ENCODE measurements at places on chromosomes 4 and X.

- no peak for DNase-seq
These were observed 101.9 kb downstream of the QRFPR start for GRCh38 chr4:121278811-121279368.

GRCh38 chrX:66203114-66203513, 39.1 kb downstream of the HEPH start:
- no peak for DNase-seq

DNA sequence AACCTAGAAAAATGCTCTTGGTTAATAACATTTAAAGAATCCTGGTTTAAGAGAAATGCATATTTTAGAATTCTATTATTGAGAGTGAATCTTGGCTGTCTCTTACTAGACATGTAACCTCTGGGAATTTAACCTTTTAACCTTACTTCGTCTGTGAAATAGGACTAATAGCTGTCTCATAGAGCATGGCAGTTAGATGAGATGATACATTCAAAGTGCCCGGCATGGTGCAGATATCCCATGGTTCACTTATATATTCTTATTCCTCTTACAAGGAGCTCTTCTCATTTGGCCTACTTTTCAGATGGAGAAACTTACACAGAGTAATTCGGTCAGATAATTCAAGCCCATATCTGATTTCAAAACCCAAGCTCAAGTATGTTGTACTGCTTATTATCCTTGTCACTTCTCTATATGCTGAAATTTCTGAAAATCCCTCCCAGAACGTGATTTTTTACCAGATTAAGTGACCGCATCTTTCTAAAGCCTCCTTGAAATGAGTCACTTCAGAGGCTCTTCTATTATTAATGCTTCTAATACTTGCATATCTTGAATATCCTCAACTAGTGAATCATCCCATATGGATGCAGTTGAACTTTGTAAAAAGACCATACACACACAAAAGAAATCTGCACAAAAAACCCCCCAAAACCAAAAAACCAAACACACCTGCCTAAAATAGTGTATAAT, 4.9 kb downstream of the CDKN2AIP start:
- no peak for DNase-seq

DNA sequence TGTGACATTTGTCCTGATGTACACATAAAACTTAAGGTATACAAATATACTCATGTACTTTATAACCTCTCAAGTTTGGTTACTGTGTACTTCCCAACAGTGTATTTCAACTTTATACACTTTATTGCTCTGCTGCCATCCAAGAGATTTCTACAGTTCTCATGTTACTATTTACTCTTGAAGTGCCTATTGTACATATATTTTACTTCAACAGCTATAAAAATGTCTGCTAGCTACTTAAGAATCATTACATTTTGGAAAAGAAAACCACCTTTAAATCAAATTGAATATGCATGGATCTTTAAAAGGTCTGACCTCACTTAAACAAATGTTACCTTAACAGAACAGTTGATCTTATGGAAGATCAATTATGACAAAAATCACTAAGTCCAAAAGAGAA, 1056.4 kb downstream of the ADGRL3 start:
- DNase-seq = no peak

GRCh38 chrX:8194216-8194615, 23.1 kb upstream of the VCX2 start:
- no peak for DNase-seq

DNA sequence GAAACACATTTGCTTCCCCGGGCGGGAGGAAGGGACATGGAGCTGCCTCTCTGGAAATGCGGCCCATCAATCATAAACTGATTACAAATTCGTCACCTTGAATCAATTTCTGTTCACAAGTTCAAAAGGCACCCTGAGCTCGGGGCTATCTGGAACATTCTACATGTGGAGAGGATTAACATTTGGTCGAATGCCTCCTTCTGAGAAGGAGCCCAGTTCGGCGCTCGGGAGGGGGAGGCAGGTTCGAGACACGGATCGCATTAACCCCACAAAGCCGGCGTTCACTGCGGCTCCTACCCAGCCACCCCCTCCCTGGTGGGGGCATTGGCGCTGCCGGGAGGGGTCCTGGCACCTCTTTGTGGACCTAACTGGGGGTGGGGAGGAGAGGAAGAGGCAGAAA, 108.0 kb downstream of the CPZ start:
- no peak for DNase-seq

GRCh38 chrX:115949900-115950822, 220.4 kb upstream of the AGTR2 start:
- no peak for DNase-seq

GRCh38 chr4:40283968-40284367, 51.2 kb upstream of the CHRNA9 start:
- peak; percentile 39 for DNase-seq

DNA sequence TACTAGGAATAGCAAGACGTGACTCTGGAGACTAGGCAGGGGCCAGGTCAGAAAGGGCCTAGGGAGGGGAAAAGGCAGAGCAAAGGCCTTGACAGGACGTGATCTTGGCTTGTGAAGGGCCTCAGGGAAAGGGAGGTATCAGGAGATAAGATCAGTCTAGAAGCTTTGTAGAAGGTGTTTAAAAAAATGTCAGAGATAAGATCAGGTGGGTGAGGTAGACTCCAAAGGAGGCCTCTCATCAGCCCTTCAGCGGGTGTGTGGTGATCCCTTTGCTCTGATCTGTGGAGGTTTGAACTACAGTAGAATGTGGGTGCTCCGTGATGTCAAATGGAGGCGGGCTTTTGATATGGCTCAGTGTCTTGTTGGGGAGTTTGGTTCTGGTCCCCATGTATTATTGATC, 78.8 kb upstream of the PRPS1 start:
- no peak for DNase-seq

GRCh38 chr4:121655320-121656268, 41.2 kb downstream of the ANXA5 start:
- no peak for DNase-seq

GRCh38 chr4:170698334-170698733, 608.6 kb upstream of the AADAT start:
- DNase-seq = peak; percentile 94

DNA sequence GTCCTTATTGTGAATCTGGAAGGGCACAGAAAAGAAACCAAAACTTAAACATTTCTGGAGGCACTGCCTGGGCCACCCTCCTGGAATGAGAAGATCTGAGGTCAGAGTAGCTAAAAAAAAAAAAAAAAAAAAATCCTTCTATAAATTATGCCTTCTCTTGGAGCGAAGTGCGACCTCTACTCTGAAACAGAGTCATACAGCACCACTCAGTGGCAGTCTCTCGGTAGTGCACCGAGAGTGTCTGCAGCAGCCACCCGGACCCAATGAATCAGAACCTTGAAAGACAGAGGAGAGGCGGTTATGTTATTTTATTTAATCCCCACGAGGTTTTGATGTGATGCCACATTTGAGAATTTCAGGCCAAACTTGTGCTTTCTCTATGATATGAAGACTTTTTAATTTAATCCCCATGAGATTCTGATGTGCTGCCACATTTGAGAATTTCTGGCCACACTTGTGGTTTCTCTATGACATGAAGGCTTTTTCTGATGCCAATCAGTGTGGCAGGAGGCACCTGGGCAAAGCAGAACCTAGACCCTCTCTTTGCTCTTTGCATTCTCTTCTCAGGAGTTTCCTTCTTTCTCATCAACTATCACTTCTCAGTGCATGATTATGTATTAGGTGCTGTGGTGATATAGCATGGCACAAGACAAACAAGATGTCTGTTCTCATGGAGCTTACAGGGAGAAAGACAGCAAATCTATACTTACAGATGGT, 5.6 kb upstream of the CT47C1 start:
- DNase-seq = peak; percentile 27

GRCh38 chr4:75325318-75325979, 188.8 kb downstream of the RCHY1 start:
- no peak for DNase-seq

GRCh38 chrX:30153175-30153880, 62.0 kb upstream of the MAGEB2 start:
- DNase-seq = no peak

DNA sequence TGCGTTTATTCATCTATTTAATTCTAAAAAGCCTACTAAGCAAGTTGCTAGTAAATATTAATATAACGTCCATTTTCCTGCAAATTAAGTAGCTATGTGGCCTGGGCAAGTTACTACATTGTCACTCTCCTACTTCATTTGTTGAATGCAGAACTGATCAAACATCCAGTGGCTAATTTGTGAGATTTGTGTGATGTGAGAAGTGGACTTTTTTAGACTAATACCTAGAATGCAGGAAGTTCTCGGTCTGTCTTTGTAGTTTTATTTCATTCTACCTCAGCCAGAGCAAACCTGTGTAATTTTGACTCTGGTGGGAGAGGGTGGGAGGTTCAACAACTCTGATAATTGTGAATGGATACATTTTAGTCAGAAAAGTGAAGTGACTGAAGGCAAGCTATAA, 840 bp downstream of the GUF1 start:
- no peak for DNase-seq

- DNase-seq = no peak
These were observed 34.3 kb upstream of the TACR3 start for GRCh38 chr4:103753868-103754653.

All from MV-4-11 (cell line).